ENCODE measurements at places on chromosomes 2 and 18.

DNA sequence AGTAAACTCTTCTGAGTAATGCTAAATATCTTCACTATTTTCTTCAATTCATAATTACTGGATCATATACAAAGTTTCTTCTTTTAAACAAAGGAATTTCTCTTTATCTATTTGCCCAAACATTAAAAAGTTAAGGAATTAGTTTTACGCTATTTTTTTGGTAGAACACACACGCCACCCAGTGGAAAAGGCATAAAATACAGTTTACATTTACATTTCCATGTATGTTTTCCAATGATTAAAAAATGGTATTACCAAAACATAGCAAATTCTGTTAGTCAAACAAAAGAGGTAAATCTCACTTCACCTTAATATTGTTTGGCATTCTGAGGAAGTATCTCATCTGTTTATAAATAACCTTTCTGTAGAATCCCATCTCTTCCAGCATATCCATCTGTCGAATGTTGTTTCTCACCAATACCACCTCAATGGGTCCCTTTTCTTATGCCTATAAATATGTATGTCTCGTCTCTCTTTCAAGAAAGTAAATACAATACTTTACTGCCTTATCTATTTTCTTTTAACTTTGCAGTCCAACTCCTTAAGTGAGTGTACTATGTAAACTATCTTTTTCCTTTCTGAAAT, 7.2 kb downstream of the BOLL start:
- no peak for DNase-seq

GRCh38 chr18:48638896-48639771, 100.3 kb downstream of the CTIF start:
- no peak for DNase-seq

GRCh38 chr2:224151161-224151560, 112.1 kb upstream of the SERPINE2 start:
- DNase-seq: no peak

DNA sequence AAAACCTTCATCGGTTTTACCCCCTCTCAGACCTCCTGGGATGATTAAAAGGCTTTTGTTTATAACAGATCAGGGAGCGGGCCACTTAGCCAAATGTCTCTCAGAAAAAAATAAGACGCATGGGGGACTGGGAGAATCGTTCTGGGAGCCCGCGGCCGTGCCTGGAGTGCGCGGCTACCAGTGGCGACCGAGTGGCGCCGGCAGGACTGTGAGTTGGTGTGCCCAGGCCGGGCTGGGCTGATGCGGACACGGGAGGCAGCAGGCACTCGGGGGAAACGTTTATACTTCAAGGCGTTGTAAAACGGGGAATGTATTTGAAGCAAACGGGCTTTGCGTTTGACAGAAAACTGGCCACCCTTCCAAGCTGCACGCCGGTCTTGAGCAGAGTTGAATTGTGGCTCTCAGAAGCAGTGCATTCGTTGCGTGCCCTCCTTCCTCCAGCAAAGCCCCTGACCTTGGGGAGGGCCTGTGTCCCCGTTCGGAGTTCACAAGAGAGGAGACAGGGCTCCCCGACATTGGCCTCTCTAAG, 4.7 kb upstream of the HOXD10 start:
- no peak for DNase-seq

DNA sequence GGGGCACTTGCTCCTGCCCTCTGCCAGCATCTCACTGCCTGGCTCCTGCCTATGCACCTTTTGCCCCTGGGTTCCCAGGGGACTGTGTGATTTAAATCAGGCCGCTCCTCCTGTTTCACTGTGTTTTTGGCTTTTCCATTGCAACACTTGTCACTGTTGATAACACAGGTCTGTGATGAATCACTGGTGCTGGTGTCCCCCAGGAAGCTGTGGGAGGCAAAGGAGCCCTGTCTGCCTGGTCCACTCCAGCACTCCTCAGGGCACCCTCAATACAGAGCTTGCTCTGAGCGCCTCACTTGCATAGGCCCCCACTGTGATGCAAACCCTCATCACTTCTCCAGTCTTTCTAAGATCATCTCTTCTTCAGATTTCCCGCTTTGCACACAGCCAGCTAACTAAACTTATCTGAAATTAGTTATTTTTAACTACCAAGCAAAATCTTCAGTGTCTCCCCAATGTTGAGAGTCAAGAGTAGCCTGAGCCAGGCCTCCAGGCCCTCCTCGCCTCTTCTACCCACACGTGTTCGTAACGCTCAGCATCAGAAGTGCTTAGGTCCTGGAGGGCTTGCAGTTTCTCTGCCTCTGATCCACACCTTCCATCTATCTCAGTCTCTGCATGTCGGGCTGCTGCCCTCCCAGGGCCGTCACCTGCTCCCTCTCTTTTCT, 2.8 kb downstream of the TMEM18 start:
- DNase-seq: no peak

GRCh38 chr2:138428710-138429440, 72.7 kb upstream of the SPOPL start:
- DNase-seq: no peak

Measured in posterior cingulate gyrus (tissue), 11 donors.